ENCODE measurements at places on chromosomes 13 and 19.

- no peak for DNase-seq
Observed at GRCh38 chr13:26425443-26426358, 131.8 kb upstream of the WASF3 start.

GRCh38 chr13:26861941-26862340 lies 101.4 kb upstream of the GPR12 start:
- no peak for DNase-seq

DNA sequence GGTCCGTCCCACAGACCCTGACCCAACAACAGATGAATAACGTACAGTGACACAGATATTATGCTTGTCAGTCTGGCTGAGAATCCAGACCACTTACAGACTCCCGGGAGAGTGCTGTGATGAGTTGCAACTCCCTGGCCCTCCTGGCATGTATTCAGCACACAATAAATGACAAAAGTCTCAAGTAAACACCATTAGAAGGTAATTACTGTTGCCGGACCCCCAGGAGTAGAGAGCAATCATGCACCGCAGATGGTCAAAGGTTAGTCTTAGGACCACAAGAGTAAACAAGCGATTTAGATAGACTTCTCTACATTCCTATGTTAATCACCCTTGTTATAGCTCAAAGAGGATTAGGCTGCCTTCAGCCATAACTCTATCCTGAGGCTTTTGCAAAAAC lies 726.4 kb upstream of the GPC6 start:
- DNase-seq: no peak

- no peak for DNase-seq
Observed at GRCh38 chr19:35885225-35885738, 15.1 kb downstream of the NFKBID start.

- no peak for DNase-seq
Observed at GRCh38 chr13:91189506-91189905, 158.0 kb upstream of the MIR17HG start.

DNA sequence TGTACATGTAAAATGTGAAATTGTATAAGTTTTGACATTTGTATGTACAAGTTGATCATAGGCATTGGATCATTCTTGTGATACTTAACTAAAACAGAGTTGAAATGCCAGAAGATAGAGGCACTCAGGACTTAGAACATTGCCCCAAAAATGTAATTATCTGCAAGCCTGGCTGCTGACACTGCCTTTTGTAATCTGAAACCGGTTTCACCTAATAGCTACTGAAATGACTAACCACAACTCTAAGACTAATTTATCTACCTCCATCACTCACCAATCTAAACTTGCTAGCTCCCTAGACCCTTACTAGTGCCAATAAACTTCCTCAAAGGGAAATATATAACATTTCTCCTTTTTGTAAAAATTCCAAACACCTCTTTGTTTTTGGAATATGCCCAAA lies 2596.2 kb downstream of the PCDH9 start:
- no peak for DNase-seq
